ENCODE measurements at places on chromosomes 3 and 15. TPM values are rescaled to one million over a fixed set of nuclear protein-coding genes. Genes with fewer than 3 reads are reported as not detected.

CCR8 gene
- not detected for total RNA-seq

GOLGA8S gene
- not detected for total RNA-seq

MAP6D1 gene
- 1.5 TPM for total RNA-seq

TGM5 gene
- total RNA-seq: not detected

CIDEC gene
- not detected for total RNA-seq

CLCN2 gene
- total RNA-seq: 13.5 TPM

NANOGP8 gene
- total RNA-seq: not detected

ANKUB1 gene
- total RNA-seq: not detected

LYZL4 gene
- total RNA-seq: not detected

FSIP1 gene
- total RNA-seq: 0.29 TPM

CHRD gene
- total RNA-seq: 1.3 TPM

GABRA5 gene
- not detected for total RNA-seq

HRG gene
- not detected for total RNA-seq

ACAD9 gene
- 32.6 TPM for total RNA-seq

PTX3 gene
- total RNA-seq: 0.20 TPM

EFHB gene
- total RNA-seq: 1.5 TPM

FBXW12 gene
- total RNA-seq: not detected

IL12A gene
- 0.13 TPM for total RNA-seq

SRPRB gene
- total RNA-seq: 60.9 TPM

KIF15 gene
- total RNA-seq: 25.8 TPM

HTR3E gene
- not detected for total RNA-seq

GOLGA8G gene
- not detected for total RNA-seq

ZNF80 gene
- total RNA-seq: not detected

MCF2L2 gene
- 3.2 TPM for total RNA-seq

SLC28A1 gene
- total RNA-seq: not detected

FGF12 gene
- not detected for total RNA-seq
